ENCODE measurements at places on chromosomes 5 and 9. TPM values are rescaled to one million over a fixed set of nuclear protein-coding genes. Genes with fewer than 3 reads are reported as not detected.

RAD17 gene
- 19.1 TPM for total RNA-seq

ANKRD18B gene
- not detected for total RNA-seq

MSX2 gene
- total RNA-seq, result 0.31 TPM

TERT gene
- total RNA-seq, result 0.55 TPM

ARSK gene
- total RNA-seq, result 2.2 TPM

SLC4A9 gene
- not detected for total RNA-seq

FGF1 gene
- not detected for total RNA-seq

MEGF10 gene
- total RNA-seq, result not detected

LCN15 gene
- not detected for total RNA-seq

RANBP17 gene
- not detected for total RNA-seq

DNA sequence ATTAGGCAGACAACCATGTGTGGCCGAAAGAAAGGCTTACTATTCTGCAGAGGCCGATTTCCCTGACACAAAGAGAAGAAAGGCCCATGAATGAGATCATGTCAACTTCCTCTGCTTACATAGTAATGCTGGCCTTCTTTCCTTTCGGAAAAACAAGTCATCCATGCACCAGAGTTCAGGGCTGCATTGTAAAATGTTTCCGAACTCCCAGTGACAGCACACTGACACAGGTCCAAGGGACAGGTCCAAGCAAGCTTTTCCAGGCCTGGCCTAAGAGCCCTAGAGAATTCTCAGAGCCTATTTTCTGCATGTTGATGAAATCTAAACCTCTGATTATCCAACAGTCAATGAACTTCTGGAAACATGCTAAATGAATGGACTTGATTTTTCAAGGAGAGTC is 140.9 kb downstream of the ZNF608 start:
- DNase-seq, result no peak

- no peak for DNase-seq
Observed at GRCh38 chr5:156591631-156592030, 258.5 kb upstream of the PPP1R2B start.

GRCh38 chr9:1053282-1053621 is 3.1 kb downstream of the DMRT2 start:
- DNase-seq, result no peak

DNA sequence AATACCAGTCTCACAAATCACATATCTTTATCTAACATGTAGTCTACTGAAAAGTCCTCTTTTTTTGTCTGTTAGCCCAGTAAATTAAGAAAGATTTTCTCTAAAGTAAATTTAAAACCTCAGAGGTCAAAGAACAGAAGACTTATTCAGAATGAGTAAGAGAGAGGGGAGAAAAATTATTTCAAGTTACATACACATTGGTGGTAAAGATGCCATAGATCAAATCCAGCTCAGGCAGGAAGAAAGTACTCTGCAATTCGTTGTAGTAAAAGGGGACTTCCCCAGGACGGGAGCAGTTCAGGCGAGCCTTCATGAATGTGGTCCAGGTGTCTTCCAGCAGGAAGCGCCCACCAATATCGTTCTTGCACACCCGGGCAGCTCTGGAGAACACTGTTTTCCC is 344.1 kb downstream of the SEMA5A start:
- no peak for DNase-seq

GRCh38 chr9:76717176-76717575 is 47.1 kb upstream of the PCA3 start:
- DNase-seq, result no peak

DNA sequence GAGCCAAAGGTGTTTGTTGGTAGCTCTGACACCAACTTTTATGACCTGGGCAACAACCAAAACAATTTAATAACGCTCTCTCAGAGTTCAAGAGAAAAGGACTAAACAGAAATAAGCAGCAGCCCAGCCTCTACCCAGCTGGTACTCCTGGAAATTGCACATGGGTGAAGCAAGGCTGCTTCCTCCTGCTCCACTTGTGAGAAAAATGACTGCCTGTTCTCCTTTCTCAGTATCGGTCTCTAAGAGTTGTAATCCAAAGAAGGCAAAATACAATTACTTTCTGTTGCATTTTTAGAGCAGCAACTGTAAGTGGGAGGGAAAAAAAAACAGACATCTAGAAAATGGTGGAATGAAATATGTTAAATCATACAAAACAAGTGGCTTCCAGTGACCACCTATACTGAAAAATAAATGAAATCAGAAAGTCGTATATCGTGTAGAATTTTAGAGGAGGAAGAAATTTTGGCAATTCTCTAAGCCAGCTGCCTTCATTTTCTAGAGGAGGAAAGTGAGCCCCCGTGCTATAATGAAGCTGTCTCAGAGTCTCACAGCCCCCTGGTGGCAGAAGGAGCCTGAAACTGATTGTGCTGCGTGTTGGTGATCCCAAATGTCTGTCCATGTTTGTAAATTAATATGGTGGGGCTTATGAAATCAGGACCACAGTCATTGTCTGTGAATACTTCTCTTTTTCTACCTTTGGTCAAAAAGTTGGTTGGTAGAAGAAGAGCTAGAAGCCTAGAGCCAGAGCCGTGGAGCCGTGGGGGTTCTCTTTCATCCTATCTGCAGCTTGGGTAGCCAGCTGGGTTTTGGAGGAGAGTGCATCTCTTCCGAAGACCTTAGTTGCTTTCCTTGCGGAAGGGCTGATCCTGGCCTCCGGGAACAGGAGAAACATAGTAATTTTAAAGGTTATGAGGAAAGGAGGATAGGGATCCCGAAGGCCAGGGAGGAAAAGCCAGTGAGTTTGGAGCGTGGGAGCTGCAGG is 139.9 kb downstream of the PIP5K1B start:
- DNase-seq, result no peak

DNA sequence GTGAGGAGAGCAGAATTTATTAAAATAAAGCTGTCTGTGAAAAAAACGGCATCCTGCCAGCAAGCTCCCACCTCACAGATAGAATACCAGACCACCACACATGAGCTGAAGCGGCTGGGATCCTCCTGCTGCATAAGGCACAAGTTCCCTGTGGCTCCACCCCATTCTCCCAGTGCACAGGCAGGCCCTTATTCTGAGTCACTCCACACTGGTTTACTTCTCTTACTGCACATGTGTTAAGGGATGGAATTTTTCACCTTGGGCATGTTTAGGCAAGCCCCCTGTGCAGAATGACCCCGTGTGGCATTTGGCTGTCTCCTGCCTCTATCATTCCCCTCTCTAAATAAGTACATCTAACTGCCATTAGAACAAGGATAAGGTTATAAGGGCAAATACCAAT is 115.0 kb upstream of the ELAVL2 start:
- DNase-seq, result no peak

- no peak for DNase-seq
Observed at GRCh38 chr5:89255845-89256463, 373.0 kb upstream of the MEF2C start.

GRCh38 chr5:155418960-155419579 is 405.5 kb downstream of the KIF4B start:
- no peak for DNase-seq

- DNase-seq, result no peak
Observed at GRCh38 chr5:139132515-139132914, 65.7 kb downstream of the SIL1 start.

DNA sequence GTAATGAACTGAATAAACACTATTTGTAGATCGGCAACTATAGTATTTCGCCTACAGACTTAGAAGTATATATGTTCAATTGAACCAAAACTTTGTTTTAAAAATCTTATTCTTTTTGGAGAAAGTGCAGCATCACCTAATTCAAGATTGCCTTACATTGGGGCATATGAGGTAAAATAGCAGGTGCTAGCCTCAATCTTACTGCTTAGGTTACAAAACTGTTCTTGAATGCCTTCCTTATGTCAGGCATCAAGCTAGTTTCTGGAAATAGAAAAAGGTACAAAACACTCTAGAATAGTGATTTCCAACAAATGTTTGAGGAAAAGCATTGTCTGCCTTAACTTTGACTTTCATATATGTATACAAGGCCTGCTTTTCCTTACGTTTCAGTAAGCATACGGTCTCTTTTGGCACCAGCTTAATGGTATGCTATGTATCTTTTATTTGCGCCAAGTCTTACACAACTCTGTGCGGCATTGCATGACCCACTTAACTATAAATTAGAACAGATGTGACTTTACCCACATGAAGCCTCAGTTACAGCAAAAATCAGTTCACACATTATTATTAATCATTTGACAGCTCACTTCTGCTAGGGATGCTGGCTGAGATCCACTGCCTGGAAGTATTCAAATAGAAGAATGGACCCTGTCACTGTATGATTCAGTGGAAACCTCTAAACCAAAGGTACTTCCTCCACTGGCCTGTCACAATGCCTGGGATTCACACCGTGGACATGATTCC is 174.1 kb downstream of the PRELID2 start:
- no peak for DNase-seq

DNA sequence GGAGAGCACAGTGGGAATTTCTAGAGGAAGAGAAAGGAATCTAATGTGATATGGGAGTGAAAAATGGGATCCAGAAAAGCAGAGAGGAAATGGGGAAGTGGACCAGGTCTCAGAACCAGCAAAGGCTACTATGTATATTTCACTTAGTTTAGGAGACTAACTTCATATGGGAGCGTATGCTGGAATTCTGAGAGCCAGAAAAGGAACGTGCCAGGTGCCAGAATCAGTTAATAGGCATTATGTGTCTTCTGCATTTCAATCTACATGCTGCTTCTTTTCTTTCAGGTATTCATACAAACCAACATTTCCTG is 28.5 kb upstream of the IFNA14 start:
- no peak for DNase-seq

GRCh38 chr9:7324152-7324598 is 475.4 kb downstream of the DMAC1 start:
- no peak for DNase-seq

- DNase-seq, result no peak
Observed at GRCh38 chr9:120264528-120264927, 315.4 kb downstream of the CDK5RAP2 start.

- DNase-seq, result no peak
Observed at GRCh38 chr9:34802916-34803315, 93.0 kb upstream of the CCL21 start.

DNA sequence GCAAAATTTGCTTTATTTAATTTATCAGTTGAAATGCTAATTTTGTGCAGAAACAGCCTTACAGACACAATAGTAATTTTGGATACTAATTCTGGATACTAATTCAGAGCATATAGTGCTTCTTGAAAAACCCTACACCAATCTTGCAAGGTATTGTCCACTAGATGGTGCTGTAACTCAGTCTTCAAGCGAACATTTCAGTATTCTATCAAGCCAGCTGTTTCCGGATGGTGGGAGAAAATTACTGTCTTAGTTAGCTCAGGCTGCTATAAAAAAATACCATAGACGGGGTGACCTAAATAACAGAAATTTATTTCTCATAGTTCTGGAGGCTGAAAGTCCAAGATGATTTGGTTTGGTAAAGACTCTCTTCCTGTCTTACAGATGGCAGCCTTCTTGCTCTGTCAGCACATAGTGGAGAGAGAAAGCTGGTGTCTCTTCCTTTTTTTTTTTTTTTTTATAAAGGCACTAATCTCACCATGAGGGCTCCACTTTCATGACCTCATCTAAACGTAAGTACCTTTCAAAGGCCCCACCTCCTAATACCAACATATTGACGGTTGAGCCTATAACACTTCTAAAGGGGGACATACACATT is 1306.5 kb upstream of the CDH9 start:
- no peak for DNase-seq

DNA sequence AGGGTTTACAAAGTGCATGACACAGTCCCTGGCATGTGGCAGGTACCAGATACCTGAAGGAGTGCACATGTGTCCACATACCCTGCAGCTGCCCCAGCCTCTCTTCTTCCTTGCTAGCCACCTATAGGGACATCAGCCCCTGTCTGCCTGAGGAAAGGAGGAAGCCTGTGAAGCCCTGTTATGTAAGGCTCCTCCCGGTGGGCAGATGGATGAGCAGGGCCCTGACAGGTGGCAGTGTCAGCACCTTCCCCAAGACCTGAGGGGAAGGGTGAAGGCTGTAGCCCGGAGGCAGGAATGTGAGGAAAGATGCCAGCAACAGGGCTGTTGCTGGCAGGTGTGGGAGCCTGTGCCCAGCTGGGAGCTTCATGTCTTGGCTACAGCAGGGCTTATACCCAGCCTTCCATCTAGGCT is 21.7 kb downstream of the TCF7 start:
- DNase-seq, result no peak

- no peak for DNase-seq
Observed at GRCh38 chr5:148781766-148782165, 44.6 kb upstream of the ADRB2 start.

- DNase-seq, result no peak
Observed at GRCh38 chr5:10760096-10760920, 726 bp downstream of the DAP start.

DNA sequence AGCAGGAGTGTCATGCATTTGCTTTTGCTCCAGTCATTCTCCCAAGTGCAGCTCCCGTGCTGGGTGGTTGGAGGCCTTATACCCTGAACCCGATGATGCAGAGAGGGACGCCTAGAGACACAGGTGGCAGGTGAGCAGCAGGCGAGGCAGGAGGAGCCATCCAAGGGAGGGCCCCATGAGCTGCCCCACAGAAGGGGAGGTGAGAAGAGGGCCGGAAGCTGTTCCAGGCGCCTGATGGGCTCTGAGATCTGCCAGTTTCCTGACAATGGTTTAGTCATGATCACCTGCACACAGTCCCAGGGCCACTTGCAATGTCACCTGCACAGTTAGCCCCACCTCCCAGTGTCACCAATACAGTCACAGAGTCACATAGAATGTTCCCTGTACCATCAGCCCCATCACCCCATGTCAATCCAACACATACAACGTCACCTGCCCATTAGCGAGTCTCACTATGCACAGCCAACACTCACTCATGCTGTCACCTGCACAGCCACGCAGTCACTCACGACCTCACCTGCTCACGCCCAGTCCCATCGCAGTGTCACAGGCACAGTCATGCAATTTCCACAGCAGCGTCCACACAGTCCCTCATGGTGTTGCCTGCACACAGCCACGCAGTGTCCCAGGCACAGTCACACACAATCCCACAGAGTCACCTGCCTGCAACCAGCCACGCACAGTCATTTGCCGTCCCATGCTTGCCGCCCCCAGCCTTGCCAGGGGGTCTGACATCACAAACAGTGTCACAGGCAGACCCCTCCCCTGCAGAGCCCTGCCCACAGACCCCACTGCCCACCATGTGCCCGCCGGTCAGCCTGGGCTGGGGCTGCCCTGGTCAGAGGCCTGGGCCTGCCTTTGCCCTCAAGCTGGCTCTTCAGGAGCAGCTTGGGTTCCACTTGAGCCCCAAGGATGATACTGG is 113.4 kb downstream of the LHX2 start:
- DNase-seq, result no peak

GRCh38 chr5:65730910-65731309 is 8.9 kb downstream of the NLN start:
- no peak for DNase-seq

GRCh38 chr9:76529653-76530052 is 70.7 kb downstream of the GCNT1 start:
- no peak for DNase-seq

GRCh38 chr5:177455036-177455660 is 8.5 kb downstream of the PRR7 start:
- peak; percentile 86 for DNase-seq

DNA sequence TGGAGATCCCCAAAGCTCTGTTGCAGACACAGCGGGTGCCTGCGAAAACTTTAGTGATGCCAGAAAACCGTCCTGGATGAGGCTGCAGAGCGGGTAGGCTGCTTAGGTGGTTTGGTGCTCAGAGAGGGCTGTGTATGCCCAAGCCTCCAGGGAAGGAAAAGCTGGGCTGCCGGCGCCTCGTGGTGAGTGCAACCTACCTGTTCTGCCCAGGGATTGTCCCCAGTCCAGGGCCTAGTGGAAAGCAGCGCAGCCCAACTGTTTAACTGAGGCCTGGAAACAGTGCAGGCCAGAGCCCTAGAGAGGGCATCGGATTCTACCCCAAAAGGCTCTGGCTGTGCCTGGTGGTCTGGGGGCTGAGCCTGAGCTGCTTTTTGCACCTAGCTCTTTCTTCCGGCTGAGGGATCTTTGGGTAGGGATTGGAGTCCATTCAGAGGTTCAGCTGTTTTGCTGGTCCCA is 2.8 kb downstream of the LMX1B start:
- no peak for DNase-seq

Data from CD4-positive, alpha-beta T cell (primary cell).